GM04503 (cell line): ENCODE measurements at places on chromosomes 11 and 22.

- no peak for DNase-seq
These were observed 4.6 kb downstream of the MRTFA start for GRCh38 chr22:40631925-40632324.

- no peak for DNase-seq
These were observed 53.0 kb downstream of the LHFPL7 start for GRCh38 chr22:24893341-24894070.

DNA sequence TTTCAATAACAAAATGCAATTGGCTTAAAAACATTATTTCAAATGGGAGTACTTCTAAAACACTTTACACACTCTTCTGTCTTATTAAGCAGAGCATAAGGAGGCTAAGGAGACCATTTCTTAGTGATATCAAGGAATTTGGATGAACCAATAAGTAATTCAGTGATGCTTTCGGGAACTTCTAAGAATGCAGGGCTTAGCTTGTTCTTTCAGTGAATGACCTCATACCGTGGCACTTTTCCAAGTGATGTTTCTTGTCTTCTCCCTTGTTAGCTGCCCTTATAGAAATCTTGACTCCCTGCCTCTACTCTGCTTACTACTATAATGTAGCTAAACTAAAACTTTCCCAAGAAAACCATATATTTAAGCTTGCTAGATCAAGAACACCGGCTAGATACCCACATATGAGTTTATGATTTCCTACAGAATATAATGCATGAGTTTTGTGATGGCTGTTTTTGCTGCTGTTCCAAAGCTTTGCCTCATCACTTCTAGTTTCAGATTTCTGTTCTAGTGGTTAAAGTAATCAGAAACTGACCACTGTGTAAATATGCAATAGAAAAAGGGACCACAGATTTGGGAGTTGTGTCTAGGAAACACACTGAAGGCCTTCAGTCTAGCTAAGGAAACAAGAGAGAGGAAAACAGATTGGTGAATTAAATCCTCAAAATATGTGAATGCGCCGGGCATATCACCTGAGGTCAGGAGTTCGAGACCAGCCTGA, 37.5 kb upstream of the STK33 start:
- DNase-seq, result no peak

DNA sequence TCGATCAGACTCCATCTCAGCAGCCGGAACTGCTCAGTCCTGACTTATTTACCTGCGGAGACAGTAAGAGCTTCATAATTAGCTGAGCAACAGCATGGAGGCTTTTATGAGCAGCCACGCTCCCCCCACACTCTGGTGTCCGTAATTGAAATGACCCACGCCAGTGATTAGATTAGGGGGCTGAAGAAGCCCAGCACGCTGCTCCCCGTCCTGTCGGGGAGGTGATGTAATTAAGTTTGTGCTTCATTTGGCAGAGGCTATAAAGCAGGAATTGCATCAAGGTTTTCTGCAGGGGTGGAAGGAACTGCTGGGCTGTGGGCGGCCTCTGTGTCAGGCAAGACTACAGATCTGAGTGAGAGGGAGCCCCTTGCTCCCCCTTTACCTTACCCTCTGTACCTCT, 22.8 kb upstream of the HTR3A start:
- no peak for DNase-seq

GRCh38 chr11:14905104-14906033, 13.3 kb upstream of the CYP2R1 start:
- no peak for DNase-seq

GRCh38 chr11:116200564-116200963, 572.2 kb downstream of the BUD13 start:
- DNase-seq, result no peak

DNA sequence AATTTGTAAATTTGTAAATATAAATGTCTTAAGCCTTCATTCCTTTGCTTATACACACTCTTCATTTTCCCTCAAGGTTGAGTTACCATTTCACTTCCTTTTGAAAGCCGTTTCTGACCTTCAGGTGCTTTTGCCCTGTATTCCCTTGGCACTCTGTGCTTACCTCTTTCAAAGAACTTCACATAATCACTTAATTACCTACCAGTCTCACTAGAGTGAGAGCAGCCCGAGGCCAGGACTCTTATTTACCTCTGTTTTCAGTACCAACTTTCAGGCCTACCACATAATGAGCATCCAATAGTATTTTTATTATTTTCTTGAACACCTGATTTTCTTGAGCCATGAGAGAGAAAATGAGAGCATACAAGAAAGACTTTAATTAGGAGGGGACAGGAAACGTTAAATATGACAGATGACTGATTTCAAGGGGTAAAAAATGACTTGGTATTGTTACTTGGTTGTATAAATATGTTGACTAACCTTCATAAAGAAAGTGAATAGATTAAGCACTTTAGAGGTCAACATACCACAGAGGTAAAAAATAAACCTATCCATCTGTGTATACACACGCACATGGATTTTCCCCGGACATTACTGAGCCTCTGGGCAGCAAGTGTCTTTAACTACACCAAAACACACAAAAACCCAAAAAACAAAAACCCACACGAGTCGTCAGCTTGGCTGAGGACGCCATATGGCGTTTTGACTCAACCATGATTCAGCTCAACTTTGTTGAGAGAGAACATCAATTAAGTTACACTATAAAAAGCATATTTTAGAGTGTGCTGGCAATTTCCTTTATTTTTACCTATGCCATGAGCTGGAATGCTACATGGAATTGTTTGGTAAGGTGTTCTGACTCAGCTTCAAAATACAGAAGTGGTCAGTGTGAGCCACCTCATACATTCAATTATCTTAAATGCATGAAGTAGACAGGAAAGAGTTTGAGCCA, 7.6 kb downstream of the ATXN10 start:
- DNase-seq, result no peak
